ENCODE measurements at places on chromosomes 7 and 10. TPM values are rescaled to one million over a fixed set of nuclear protein-coding genes. Genes with fewer than 3 reads are reported as not detected.

- H3K27me3 ChIP-seq: peaks cover 3% of the 10 kb centered on the region
- H3K4me3 ChIP-seq: no peak overlapping the region
- H3K36me3 ChIP-seq: no peaks in the 10 kb centered on the region
- no peaks in the 10 kb centered on the region for H3K4me1 ChIP-seq
- H3K27ac ChIP-seq: no peak overlapping the region
These were observed 739.6 kb upstream of the NRP1 start for GRCh38 chr10:34074051-34074450.

DNA sequence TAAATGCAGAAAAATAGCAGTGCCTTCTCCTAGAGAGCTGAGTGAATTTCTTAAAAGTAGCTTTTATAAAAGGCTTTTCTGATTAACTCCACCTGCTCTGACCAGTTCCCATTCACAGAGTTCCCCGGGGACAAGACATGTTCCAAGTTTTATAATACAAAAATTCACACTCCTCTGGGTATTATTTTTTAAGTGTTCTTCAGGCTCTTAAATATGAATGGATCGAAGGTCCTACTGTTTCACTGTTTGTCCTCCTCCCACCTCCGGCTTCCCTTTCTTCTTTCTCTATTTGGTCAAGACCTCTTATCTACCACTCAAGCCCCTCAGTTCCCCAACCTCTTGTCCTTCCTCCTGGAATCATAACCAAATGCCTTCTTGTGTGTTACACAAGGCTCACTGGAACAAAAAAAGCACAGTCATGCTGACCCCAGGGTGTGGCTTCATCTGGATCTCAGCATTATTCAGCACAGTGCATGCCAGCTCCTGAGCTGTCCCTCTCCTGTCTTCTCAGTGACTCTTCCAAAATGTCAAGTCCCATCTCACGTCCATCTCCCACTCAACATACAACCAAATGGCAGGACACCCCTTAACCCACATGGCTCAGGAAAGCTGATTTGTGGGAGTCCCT, 222.4 kb downstream of the SORCS1 start:
- H3K4me3 ChIP-seq: no peak overlapping the region
- no peaks in the 10 kb centered on the region for H3K36me3 ChIP-seq
- H3K4me1 ChIP-seq: no peaks in the 10 kb centered on the region
- no peaks in the 10 kb centered on the region for H3K27me3 ChIP-seq
- DNase-seq: no peak
- H3K27ac ChIP-seq: no peak overlapping the region

OR6B1 gene
- total RNA-seq: not detected

GRCh38 chr7:50855526-50855925, 72.8 kb upstream of the GRB10 start:
- DNase-seq: no peak
- no peaks in the 10 kb centered on the region for H3K36me3 ChIP-seq

DNA sequence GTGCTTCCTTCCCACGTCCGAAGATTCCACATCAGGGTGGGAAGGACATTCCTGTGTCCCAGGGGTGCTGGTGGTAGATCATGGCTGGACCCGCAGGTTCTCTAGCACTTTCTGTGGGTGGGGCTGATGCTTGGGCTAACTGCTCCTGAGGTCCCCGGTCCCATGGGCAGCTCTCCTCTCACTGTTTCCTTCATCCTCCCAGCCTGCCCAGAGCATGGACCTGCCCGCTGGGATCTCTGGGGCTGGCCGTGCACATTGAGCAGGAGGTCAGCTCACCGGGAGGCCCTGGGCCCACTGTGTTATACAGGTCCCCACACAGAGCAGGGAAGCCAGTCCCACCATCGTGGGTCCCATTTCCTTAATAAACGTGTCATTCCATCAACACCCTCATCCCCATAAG, 502.3 kb downstream of the TCERG1L start:
- H3K4me3 ChIP-seq: no peak overlapping the region
- H3K27ac ChIP-seq: no peak overlapping the region
- peaks cover 10% of the 10 kb centered on the region for H3K27me3 ChIP-seq
- no peaks in the 10 kb centered on the region for H3K36me3 ChIP-seq

- DNase-seq: no peak
- no peaks in the 10 kb centered on the region for H3K4me1 ChIP-seq
- no peaks in the 10 kb centered on the region for H3K36me3 ChIP-seq
- no peak overlapping the region for H3K4me3 ChIP-seq
- H3K27ac ChIP-seq: no peak overlapping the region
- H3K27me3 ChIP-seq: peaks cover 16% of the 10 kb centered on the region
These were observed 1.5 kb upstream of the CCDC3 start for GRCh38 chr10:13003004-13003403.

- no peak overlapping the region for H3K27ac ChIP-seq
- no peaks in the 10 kb centered on the region for H3K36me3 ChIP-seq
- H3K4me3 ChIP-seq: no peak overlapping the region
- H3K4me1 ChIP-seq: no peaks in the 10 kb centered on the region
- H3K27me3 ChIP-seq: peaks cover 12% of the 10 kb centered on the region
These were observed 311.4 kb upstream of the AKR1E2 start for GRCh38 chr10:4514445-4515108.
